Iris pigment epithelial cell (primary cell): ENCODE measurements at places on chromosomes 12 and 14.

GRCh38 chr14:99542566-99542965 is 61.4 kb downstream of the CCNK start:
- no peak for DNase-seq

DNA sequence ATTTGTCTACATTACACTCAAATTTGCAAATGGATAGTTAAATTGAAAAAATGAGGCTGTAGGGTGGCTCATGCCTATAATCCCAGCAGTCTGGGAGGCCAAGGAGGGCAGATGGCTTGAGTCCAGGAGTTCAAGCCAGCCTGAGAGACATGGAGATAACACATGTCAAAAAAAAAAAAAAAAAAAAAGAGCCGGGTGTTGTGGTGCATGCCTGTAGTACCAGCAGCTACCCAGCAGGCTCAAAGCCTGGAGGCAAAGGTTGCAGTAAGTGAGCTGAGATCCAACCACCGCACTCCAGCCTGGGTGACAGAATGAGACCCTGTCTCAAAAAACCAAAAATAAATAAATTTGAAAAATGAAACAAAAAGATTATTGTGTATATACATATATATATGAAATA is 119.9 kb upstream of the MGAT4C start:
- DNase-seq = no peak

DNA sequence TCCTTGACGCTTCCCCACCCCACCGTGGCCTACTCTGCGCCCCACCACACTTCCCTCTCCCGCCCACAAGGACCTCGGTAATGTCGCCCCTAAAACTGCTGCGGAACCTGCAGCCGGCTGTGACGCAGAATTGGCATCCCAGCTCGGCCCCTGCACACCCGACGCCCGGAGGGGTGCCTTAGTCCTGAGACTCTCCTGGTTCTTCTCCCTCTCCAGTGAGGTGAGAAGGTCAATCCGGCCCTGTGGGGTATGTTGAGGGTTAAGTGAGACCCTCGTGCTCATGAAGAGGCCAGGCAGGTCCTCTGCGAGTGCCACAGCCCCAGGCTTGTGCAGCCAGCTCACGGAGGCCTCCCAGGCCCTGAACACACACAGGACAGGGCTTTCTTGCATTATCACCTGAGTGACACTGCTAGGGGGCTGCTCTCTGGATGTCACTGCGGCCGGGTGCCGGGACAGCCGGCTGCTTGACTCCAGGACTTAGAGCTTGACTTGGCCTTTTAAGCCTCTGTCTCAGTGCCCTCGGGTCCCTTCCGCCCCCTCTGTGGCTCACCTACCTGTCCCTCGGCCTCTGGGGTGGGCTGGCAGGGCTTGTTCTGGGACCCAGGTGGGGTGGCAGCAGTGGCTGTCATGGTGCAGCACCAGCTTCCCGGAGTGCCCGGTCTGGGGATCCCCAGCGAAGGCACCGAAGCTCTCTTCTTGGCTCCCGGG is 106.9 kb upstream of the C14orf180 start:
- no peak for DNase-seq

DNA sequence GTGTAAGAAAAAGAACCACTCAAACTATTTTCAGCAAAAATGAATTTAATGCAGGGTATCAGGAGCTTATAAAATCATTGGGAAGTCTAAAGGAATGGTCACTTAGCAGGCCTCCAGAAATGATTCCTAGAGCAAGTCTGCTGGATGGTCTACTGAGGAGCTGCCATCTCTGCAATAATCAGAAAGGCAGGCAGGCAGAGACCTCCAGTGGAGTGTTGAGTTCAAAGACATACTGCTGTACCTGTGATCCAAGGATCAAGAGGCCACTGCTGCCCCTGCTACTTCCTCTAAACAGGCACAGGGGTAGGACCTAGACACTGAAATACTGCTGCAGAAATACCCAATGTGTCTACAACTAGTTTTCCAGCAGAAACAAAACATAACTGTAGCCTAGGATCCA is 14.5 kb upstream of the KICS2 start:
- peak; percentile 45 for DNase-seq

DNA sequence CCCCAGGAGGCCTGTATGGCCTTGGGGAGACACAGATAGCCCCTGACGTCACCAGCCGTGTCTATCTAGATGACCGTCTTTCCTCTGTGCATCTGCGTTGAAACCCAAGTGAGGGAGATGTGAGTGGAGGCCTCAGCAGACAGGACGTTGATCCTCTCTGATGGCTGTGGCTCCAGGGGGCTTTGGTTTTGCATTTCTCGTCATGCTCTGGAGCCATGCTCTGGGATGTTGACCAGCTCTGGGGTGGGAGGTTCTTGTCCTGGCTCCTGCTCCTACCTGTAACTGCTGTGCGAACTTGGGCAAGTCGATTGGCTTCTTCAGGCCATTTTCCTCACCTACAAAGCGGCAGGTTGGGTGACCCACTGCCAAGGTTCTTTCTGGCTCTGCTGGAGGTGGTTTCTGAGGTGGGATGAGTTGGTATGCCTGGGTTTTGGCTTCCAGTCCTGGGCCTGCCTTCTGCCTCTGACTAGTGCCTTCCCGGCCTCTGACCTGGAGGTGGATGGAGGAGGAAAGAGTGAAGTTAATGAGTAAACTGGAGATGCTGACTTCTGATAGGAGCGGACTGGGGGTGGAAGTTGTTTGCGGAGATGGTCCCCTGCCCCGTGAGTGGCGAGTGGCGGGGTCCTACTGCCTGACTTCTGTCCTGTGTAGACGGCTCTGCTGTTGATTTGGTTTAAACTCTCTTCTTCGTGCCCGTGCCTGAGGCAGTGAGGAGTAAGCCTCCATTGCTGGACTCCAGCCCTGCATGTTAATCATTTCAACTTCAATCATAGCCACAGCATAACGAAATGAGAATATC is 8.4 kb downstream of the TSPAN9 start:
- no peak for DNase-seq

GRCh38 chr12:10554756-10555481 is 49.2 kb downstream of the EIF2S3B start:
- DNase-seq = no peak

DNA sequence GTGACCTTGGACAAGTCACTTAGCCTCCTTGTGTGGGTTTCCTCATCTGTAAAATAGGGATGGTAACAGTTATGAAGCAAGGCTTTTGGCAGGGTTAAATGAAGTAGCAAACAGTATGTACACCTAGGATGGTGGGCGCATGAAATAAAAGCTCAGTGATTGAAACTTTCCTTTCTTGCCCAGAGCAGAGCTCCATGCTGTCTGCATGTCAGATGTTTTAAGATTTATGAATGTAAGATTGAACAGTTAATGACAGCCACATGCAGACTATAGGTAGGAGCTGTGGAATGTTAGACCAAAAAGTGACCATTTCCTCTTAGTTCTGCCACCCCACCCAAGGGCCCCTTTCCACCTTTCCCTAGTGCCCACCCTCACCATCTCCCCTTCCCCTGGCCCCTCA is 12.1 kb downstream of the ITGB7 start:
- no peak for DNase-seq

DNA sequence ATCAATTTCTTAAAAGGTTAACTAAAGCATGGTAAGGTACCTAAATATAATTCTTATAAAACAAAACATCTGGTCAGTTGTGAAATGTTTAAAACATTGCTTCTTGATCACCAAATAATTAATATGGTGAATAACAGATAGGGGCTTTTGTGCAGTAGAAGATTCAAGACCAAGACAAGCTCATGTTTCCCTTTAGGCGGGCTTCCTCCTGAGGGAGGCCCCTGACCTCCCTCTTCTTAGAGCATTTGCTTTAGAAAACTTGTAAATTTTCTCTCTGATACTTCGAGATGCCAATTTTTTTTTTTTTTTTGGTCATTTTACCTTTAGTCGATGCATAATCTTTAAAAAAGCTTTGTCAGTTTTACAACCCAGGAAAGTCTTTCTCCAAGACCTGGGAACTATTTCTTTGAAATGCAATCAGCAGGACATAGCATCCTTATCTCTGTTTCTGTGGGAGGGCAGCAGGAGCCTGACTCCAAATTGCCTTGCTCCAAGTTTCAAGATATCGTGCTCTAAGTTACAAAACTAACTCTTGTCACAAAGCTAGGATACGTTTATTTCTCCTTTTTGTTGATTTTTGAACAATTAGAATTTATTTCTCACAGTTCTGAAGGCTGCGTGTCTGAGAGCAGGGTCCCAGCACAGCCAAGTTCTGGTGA is 66.6 kb upstream of the BICD1 start:
- DNase-seq = no peak

DNA sequence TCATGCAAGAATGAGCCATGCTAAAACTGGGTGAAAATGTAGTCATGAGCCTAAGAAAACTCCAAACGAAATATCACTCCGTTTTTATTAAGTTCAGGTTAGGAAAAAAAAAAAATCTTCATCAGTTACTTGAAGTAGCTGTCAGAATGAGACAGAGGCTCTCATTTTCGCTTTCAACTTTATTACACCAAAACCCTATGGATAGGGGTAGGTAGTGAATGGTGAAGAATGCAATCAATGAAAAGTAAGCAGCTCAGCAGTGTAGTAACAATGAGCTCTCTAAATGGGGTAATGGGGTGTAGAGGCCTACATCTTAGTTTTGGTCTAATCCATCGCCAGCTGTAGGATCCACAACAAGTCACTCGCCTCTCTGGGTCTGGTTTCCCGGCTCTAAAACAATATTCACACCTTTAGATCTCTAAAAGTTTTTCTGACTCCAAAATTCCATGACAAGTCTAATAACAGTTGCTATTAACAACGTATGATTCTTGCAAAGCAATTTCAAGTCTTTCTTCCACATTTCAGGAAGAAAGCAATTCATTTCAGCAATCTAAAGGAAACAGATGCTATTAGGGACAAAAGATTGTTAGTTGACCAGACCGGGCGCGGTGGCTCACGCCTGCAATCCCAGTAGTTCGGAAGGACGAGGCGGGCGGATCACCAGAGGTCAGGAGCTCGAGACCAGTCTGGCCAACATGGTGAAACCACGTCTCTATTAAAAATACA is 1.7 kb downstream of the BTBD7 start:
- DNase-seq = no peak

GRCh38 chr12:133080026-133080367 is 726 bp upstream of the ZNF140 start:
- peak; percentile 100 for DNase-seq

- DNase-seq = no peak
These were observed 7.7 kb downstream of the CBX5 start for GRCh38 chr12:54272214-54272613.

GRCh38 chr14:103111232-103111868 is 11.9 kb upstream of the TNFAIP2 start:
- no peak for DNase-seq

- peak; percentile 8 for DNase-seq
These were observed 29.4 kb downstream of the ABCC9 start for GRCh38 chr12:21911832-21912231.

- DNase-seq = no peak
These were observed 10.2 kb upstream of the EDDM3B start for GRCh38 chr14:20757965-20758364.

DNA sequence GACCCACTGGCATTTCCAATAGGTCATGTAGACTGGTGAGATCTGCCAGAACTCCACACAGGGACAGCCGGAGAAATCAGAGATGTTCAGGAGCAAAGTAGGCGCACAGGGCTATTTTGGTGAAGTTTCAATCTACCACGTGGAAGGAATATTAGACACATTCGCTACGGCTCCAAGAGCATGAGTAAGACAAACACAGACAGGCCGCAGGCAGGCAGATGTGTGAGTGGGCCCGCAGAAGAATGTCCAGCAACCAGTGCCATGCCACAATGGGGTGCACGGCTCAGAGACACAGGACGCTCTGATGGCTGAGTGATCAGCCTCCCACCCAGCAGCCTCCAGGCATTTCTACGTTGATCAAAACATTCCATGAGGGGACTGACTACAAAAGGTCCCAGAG is 10.4 kb downstream of the SLC15A4 start:
- no peak for DNase-seq

- peak; percentile 63 for DNase-seq
These were observed 21.8 kb downstream of the G2E3 start for GRCh38 chr14:30580616-30581282.

- no peak for DNase-seq
These were observed 34.3 kb upstream of the TC2N start for GRCh38 chr14:91901449-91902226.

- no peak for DNase-seq
These were observed 252.9 kb upstream of the NAV3 start for GRCh38 chr12:77577791-77578190.

DNA sequence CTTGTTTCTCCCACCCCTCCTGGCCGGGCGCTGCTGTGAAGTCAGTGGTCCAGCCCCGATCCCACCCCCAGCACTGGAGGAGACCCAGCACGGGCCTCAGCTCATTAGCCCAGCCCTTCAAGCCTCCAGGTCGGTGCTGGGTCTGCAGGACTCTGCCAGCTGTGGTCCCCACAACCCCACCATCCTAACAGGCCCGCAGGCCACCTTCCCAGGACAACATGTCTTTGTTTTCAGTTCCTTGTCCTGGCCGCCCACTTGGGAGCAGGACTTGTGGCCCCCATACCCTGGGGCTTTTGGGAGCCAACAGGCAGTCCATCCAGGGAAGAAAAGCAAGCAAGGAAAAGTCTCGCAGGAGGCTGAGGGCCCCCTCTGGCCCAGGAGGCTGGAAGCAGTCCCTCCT is 60.0 kb downstream of the HRK start:
- no peak for DNase-seq

DNA sequence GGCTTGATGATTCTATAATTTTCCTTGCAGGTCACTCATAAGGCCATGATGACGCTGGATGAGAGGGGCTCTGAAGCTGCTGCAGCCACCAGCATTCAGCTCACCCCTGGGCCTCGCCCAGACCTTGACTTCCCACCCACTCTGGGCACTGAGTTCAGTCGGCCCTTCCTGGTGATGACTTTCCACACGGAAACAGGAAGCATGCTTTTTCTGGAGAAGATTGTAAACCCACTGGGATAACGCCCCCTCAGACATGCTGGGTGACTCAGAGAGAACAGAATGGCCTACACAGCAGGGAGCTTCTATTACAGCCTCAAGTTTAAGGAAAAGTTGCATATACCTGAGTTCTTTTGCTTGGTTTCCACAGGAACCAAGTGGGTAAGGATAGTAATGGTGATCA is 34.3 kb downstream of the SERPINA3 start:
- DNase-seq = peak; percentile 66

GRCh38 chr12:73659802-73660201 is 877.8 kb upstream of the ATXN7L3B start:
- no peak for DNase-seq

- no peak for DNase-seq
These were observed 165.7 kb upstream of the RTL1 start for GRCh38 chr14:101069228-101069549.

- peak; percentile 22 for DNase-seq
These were observed 1057.6 kb downstream of the GALC start for GRCh38 chr14:86935241-86935885.

GRCh38 chr12:6203601-6204000 is 3.4 kb downstream of the CD9 start:
- DNase-seq = no peak

- DNase-seq = no peak
These were observed 35.5 kb upstream of the PRPF39 start for GRCh38 chr14:45048385-45048784.

- no peak for DNase-seq
These were observed 62.7 kb downstream of the RASSF3 start for GRCh38 chr12:64672925-64673409.
